NCI-H774 (cell line): ENCODE measurements at places on chromosomes 7 and 10.

DNA sequence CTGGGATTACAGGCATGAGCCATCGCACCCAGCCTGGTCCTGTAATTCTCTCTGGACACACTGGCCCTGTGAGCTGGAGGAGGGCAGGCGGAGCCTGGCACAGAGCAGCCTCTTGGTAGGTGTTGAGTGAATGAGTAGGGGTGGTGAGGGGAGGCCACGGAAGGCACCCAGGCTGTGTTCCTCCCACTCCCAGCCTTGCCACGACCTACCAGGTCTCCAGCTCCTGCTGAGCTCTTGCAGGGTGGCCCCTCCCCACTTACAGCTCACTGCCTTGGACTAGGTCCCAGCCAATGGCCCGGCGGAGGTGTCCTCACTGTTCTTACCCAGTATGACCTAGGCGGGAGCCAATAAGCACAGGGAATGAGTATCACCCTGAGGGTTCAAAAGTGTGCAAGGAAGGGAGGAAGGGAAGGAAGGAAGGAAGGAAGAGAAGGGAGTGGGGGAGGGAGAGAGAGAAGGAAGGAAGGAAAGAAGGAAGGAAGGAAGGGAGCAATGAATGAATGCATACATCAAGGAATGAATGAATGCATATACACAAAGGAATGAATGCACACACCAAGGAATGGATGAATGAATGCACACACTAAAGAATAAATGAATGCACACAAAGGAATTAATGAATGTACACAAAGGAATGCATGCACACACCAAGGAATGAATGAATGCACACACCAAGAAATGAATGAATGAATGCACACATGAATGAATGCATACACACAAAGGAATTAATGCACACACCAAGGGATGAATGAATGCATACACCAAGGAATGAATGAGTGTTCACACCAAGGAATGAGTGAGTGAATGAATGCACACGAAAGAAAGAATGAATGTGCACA lies 45.5 kb downstream of the GTF2IRD1 start:
- DNase-seq, result no peak

DNA sequence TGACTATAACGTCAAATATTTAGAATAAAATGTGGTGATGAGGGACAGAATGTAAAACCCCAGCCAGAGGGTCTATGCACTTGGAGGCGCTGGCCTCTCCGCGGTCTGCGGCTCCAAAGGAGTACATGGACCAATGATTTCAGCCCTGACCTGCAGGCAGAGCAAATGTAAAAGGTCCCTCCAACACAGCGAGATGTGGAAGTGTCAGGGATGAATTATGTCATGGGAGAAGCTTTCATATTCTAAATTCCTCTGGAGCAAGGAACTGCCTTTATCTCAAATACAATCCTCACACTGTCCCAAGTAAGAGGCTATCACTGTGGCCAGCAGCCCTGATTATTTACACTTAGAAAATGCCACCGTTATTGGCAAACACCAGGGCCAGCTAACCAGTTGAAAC lies 139.4 kb downstream of the GFRA1 start:
- DNase-seq, result no peak

DNA sequence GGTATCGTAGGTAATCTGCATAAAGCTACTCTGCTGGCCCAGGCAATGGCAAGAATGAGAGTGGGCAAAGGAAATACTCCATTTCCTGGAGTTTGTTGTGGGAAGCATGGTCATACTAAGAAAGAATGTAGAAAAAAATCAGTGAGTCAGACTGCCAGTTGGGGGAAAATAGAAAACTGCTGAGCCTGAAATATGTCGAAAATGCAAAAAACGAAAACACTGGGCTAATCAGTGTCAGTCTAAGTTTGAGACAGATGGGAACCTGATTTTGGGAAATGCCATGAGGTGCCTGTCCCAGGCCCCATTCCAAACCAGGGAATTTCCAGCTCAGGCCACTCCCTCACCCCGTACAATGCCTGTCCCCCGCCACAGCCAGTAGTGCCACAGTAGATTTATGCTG lies 150.0 kb downstream of the ZNF33B start:
- no peak for DNase-seq

GRCh38 chr7:15607529-15608210 lies 45.9 kb upstream of the AGMO start:
- no peak for DNase-seq

DNA sequence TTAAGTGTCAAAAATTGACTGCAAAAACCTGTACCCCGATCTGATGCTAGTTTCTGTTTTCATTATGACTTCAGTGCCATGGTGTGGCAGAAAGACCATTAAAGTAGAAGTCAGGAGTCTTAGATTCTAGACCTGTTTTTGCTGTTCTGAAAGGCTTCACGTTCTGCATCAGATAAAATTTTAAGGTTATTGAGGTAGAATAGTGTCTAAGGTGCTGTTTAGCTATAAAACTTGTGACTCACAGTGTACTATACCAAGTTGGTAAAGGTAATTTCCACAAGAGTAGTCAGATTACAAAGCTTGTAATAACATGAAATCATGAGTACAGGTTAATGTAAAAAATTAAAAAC lies 38.6 kb downstream of the ZNRF2 start:
- DNase-seq, result no peak

DNA sequence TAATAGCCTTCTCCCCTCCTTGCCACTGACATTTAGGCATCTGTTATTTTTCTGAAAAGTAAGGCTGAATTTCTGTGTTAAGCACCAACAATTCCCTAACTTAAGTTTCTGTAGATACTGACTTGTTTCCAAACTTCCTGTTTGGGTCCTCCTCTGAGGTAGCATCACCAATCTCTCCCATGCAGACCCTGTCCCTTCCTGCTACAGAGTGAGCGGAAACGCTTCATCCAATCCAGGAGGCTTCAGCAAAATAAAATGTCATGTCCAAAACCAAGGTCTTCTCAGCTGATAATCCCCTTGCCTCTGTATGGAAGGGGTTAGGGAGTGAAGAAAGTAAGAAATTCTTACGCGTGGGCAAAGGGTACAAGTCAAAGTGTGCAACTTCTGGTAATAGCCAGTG lies 29.9 kb downstream of the XPNPEP1 start:
- no peak for DNase-seq

GRCh38 chr10:127612-128432 lies 7.4 kb upstream of the ZMYND11 start:
- DNase-seq, result no peak

GRCh38 chr10:7445474-7446185 lies 34.8 kb upstream of the SFMBT2 start:
- no peak for DNase-seq

- no peak for DNase-seq
Observed at GRCh38 chr7:128381161-128381821, 19.8 kb upstream of the PRRT4 start.
